ENCODE measurements at places on chromosomes 6 and 20.

DNA sequence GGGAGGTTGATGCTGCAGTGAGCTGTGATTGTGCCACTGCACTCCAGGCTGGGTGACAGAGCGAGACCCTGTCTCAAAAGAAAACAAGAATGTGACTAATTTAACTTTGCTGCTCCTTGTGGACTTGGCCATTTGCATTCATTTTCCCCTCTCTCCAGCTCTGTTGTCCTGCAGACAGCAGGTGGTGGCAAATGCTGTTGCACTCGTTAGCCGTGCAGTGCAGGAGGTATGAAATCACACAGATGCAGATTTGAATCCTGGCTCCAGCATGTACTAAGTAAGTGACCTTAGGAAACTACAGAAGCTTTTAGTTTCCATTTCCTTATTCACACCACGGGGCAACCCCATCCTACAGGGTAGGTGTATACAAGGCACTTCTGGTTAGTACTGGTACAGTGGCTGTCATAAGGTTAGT is 9.6 kb upstream of the BEND3 start:
- DNase-seq, result no peak

- no peak for DNase-seq
These were observed 397.5 kb downstream of the HDGFL1 start for GRCh38 chr6:22966691-22967422.

- DNase-seq, result no peak
These were observed 490.3 kb downstream of the COL12A1 start for GRCh38 chr6:74715355-74716085.

- DNase-seq, result no peak
These were observed 280.7 kb upstream of the SUPT3H start for GRCh38 chr6:45658400-45658799.

GRCh38 chr6:27771235-27771634 is 141.0 kb downstream of the OR2B2 start:
- no peak for DNase-seq

- DNase-seq, result no peak
These were observed 28.9 kb upstream of the BHLHE23 start for GRCh38 chr20:63035603-63036185.

- no peak for DNase-seq
These were observed 18.6 kb upstream of the SPDEF start for GRCh38 chr6:34574647-34575293.

DNA sequence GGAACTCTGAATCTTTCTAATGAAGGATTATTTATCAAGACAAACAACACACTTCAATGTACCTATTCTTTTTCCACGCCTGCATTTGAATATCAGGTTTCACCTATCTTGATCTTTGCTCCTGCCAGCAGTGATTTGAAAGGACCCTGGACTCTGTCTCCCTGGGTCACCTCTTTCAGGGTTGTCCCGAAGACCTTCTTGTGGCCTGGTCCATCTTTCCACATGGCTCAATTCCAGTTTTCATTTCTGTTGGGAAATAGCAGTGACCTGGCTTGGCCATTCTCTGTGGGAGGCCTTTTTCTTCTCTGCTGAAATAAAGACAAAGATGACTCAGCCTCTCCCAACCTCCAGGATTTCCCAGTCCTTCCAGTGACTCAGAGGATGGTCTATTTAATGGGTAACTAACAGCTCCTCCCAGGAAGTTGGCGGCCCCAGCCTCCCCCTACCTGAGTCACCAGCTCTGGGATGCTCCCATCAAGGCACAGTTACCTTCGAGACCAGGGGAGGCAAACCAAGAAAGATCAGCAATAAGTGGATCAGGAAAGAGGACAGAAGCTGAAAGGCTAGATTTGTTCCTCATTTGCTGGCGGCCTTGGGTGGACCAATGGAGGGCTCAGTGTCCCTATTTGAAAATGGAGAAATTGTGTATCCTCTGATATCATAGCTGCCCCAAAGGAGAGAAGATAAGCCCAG is 120.2 kb upstream of the RNF24 start:
- DNase-seq, result no peak

GRCh38 chr6:145784683-145785082 is 29.9 kb downstream of the FBXO30 start:
- peak; percentile 65 for DNase-seq

GRCh38 chr20:35941620-35942019 is 12.7 kb downstream of the SCAND1 start:
- DNase-seq, result no peak

GRCh38 chr6:156017838-156018237 is 562.2 kb upstream of the NOX3 start:
- no peak for DNase-seq

GRCh38 chr20:59680852-59681251 is 76.5 kb downstream of the PHACTR3 start:
- DNase-seq, result no peak

- no peak for DNase-seq
These were observed 40.0 kb upstream of the SCP2D1 start for GRCh38 chr20:18773566-18773965.

GRCh38 chr20:1702328-1702727 is 44.7 kb upstream of the SIRPG start:
- DNase-seq, result no peak

DNA sequence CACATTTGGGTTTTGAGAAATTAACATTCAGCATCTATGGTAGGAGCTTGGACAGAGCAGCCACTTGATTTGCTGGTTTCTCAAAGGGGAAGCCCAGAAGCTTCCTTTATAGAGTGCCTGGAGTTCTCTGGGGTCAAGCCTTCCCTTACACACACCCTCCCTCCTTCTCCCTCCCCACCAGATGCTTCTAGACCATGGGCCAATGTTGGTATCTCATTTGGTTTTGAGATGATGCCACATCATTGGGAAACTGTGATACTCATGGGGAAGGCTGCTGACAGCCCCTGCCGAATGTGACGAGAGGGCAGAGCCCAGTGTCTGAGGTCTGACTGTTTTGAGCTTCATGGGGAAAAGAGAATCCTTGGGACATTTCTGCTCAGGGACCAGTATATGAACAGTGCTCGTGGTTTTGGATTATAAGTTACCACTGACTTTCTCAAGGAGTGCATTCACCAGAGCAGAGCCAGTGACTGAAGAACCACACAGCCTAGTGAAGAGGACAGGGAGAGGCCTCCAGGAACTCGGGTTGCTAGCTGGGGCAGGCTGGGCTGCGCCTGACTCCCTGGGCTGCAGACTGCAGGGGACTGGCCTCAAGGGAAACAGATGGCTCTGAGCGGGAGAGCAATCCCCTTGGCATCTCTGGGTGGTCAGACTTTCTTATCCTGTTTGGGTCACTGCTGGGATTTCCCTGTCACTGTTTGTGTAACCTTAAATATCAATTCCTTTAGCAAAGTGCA is 46.4 kb upstream of the CST5 start:
- DNase-seq, result no peak

- peak; percentile 32 for DNase-seq
These were observed 236.8 kb downstream of the PACRG start for GRCh38 chr6:162964488-162965140.

- DNase-seq, result no peak
These were observed 33.5 kb downstream of the NEDD9 start for GRCh38 chr6:11198663-11199603.

DNA sequence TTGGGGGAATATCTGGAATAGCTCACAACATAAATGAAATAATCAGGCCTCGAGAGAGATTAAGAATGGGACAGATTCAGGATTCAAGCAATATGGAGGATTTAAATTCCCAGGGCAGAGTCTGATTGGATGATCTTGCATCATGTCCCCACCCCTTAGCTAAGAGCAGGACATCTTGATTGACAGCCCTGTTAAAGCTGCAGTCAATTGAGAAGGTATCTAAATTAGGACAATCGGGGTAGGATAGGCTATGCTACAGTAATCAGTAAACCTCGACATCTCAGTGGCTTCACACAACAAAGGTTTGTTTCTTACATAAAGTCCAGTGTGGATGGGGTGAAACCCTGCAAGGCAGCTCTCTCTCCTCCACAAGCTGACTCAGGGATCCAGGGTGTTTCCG is 109.5 kb downstream of the EYA2 start:
- DNase-seq, result no peak

GRCh38 chr6:69570106-69570505 is 226.7 kb downstream of the LMBRD1 start:
- DNase-seq, result no peak

DNA sequence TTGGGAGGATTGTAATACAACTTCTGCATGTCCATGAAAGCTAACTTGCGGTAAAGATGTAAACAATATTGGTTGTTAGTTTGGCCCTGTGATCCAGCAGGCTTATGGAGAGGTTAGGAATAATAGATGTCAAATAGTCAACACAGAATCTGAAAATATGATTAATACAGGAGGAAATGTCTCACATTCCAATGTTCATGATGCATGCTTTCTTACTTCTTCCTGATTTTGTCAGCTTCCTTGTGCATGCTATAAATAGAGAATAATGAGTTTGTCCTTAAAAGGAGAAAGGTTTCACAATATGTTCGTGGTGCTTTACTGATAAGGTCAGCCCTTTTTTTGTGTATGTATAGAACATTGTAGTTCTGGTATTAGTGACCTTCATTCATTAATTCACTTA is 136.7 kb downstream of the MMUT start:
- DNase-seq, result no peak

- no peak for DNase-seq
These were observed 18.8 kb upstream of the TINAG start for GRCh38 chr6:54289426-54289825.

DNA sequence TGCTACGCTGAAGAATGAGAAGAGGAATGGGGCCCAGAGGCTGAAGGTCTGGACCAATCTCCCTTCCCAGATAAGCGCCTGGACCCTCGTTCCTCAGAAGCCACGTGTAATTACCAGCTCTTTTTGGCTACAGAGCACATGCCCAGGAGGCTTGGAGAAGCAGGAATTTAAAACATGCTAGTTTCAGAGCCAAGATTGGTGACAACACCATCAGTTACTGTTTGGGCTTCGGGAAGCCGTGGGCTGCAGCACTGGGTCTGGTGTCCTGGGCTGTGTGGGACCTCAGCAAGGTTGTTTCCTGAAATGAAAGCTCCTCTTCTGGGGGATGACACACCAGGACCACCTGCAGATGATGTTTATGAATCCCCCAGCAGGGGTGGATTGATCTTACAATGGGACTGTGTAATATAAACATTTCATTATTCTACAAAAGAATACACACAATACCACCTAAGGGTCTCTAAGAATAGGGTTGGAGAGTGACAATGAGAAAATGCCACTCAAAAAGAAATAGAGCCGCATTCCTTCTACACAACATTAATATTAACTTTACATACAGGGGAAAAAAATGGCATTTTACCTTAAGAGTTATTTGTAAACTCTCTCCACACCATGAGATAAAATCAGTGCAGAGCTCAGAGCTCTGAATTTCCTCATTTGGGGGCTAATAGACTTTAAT is 207.8 kb upstream of the FOXQ1 start:
- no peak for DNase-seq

DNA sequence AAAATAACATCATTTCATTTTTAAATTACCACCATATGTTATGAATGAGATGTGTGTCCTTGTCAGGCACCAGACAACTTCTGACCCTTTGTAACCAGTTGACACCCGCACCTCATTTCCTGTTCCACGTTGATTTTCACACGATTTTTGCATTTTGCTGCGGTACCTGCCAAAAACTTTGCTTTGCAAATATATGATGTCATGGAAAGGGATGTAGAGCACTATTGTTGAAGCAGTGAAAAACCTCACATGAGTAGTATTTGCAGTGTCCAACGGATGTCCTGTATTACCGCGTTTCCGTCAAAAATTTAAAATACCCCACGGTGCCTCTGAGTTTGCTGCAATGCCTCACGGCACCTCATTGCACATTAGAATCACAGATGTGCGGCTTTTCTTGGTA is 115.6 kb downstream of the MTHFD1L start:
- DNase-seq, result no peak

- DNase-seq, result no peak
These were observed 246.1 kb downstream of the TFAP2C start for GRCh38 chr20:56875052-56875659.
